Stimulated activated CD4-positive, alpha-beta T cell treated with anti-CD3 and anti-CD28 coated beads, Interleukin-12 subunit alpha, Interleukin-12 subunit beta, amount 100 ng/mL, for 48 hours (primary cell): ENCODE measurements at places on chromosomes 5 and 9.

GRCh38 chr9:82903503-82903902 lies 159.4 kb downstream of the RASEF start:
- no peak for DNase-seq

DNA sequence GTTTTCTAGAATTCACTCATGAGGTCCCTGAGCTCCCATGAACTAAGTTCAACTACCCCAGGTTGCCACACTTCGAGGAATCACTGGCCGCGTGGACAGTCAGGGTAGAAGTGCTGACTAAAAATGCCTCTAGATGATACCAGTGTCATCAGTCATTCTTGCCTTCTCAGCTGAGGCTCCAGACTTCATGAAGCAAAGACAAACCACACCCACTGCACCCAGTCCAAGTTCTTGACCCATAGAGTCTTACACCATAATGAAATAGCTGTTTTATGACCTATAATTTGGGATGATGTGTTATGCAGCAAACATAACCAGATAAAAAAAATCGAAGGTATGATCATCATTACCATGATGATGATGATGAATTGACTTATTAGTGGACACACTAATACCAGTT lies 632.9 kb upstream of the TLE4 start:
- no peak for DNase-seq

GRCh38 chr5:127358740-127359139 lies 68.1 kb downstream of the MEGF10 start:
- no peak for DNase-seq

DNA sequence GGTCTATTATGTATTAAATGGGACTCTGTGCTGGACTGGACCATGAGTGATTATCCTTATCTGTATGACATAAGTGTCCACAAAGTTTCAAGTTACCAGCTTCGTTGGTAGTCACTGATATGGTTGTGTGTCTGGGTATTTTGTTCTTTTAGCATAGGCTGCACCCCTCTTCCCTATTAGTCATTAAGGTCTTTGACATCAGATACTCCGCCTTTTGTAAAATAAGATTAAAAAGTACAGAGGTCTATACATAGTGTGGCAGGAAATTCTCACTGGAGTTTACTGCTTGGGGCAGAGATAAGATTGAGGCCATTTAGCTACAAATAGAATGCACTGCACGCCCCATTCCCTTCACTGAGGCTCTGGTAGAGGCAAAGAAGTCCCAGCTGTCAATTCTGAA lies 99.4 kb downstream of the TMEM215 start:
- DNase-seq = no peak
